ENCODE measurements at places on chromosomes 16 and 17.

- DNase-seq: no peak
Observed at GRCh38 chr17:81978524-81979298, 1.3 kb downstream of the ASPSCR1 start.

GRCh38 chr16:12801511-12802042 is 2.1 kb downstream of the CPPED1 start:
- DNase-seq: no peak

- DNase-seq: no peak
Observed at GRCh38 chr16:46712911-46713310, 23.5 kb downstream of the ORC6 start.

DNA sequence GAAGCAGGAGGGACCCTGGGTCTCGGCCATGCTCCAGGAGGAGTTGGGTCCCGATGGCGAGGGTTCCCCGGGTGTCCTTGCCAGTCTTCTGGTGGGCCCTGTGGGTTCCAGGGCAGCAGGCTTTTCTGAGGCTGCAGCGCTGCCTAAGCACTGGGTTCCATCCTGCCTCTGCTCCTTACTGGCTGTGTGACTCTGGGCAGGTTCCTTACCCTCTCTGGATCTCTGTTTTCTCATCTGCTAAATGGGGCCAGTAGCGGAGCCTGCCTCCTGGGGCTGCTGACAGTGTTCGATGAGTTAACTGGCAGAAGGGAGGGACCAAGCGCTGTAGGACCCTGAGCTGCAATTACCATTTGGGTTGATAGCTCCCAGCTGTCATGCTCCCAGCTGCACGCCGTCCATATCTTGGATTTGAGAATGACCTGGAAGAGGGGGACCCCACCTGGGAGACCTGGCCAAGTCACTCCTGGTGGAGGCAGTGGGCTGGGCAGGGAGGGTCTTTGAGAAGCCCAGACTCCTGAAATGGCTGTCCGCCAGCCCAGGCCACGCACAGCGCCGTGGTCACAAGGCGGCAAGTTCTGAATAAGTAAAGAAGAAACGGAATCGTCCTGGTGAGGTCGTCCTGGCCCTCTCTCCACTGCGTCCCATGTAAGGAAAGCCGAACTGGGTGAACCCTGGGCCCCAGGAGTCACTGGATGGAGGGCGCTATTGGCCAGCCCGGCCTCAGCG is 47.2 kb upstream of the GSE1 start:
- no peak for DNase-seq

- no peak for DNase-seq
Observed at GRCh38 chr17:40818343-40818732, 4.1 kb downstream of the KRT10 start.

DNA sequence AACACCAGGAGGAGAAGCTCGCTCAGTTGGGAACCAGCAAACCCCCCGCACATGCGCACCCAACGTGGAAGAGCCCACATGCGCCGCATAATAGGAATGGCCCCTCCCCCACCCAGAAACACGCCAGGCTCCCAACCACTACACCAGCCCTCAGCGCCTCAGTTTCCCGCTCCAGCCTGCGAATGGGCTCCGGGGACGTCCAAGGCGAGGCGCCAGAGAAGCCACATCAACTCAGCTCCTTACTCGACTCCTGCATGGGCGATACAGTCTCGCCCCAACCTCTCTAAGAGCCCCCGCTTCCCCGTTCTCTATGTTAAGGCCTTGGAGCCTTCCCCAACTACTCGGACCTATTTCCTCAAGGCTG is 504 bp downstream of the SRSF1 start:
- peak; percentile 39 for DNase-seq

DNA sequence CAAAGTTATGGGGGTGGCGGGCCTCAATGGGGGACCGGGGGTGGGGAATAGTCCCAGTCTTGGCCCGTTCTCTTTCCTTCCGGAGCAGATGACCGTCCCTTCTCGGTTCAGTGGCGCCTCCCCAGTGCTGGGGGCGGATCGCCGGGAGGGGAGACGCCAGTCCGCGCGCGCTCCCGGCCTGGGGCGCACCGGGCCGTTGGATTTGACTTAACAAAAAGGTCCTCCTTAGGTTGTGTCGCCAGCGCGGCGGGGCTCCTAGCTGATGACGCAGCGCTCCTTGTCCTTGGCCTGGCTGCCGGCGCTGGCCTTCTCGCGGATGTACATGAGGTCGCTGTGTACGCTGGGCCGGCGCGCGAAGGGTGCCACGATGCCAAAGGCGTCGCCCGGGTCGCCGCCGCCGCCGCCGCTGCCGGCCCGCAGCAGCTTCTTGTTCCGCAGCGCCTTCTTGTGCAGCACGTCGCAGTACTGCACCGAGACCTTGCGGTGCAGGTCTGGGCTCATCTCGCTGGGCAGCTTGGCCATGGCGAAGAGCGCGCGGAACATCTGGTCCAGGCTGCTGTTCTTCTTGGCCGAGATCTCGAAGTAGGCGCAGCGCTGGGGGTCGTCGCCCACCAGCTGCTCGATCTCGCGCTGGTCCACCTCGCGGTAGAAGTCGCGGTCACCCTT is 1.2 kb downstream of the RASD1 start:
- DNase-seq: no peak

DNA sequence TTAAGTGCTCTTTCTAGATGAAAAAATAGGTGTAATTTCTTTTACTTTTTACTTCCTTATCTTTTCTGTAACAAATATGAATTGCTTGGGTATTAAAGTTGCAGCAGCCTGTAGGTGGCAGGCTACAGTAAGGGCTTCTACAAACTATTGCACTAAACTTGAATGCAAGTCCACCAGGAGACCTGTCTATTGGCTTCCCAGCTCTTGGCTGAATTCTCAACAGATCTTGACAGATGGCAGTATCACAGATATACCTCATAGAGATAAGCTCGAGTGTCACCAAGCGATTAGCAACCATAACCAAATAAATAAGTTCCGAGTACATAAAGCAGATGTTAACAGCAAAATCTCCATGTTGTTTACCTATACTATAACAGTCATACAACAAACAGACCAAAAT is 5.9 kb downstream of the BBS2 start:
- peak; percentile 9 for DNase-seq

- no peak for DNase-seq
Observed at GRCh38 chr17:66670206-66670605, 164.7 kb upstream of the CACNG5 start.

DNA sequence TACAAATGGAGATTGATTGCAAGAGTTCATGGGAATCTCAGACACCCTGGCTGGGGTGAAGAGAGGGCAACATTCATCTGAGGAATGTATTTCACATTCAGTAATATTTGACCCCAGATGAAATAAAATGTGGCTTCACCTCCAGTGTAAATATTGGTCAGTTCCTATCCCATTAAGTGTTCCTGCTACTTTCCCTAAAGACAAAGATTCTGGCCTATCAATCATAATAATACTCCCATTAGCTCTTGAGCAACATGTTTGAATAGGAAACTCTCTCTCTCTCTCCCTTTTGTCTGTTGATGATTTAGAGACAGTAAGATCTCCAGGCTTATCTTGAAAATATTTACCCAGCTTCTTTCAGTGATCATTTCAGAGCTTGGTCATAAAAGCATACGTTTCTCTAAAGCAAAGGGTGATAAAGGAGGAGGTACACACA is 70.1 kb downstream of the KCNJ2 start:
- no peak for DNase-seq

- DNase-seq: no peak
Observed at GRCh38 chr17:64335486-64335885, 55.2 kb downstream of the PECAM1 start.

DNA sequence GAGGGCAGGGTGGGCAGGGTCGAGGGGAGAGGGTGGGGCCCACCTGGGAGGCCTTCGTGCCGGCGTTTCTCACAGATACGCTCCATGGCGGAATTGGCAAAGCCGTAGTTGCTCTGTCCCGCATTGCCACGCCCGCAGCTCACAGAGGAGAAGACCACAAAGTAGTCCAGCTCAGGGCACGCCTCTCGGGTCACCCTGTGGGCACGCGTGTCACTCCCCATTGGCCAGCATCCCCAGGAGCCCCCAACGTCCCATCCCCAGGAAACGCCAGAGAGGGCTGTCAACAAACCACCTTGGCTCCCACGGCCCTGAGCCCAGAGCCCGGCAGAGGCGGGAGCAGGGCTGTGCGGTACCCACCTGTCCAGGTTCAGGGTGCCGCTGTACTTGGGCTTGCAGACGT is 16.1 kb downstream of the FASN start:
- no peak for DNase-seq

- DNase-seq: no peak
Observed at GRCh38 chr17:50949128-50949988, 83.2 kb upstream of the TOB1 start.

- DNase-seq: no peak
Observed at GRCh38 chr17:74616696-74617095, 6.8 kb downstream of the CD300E start.

GRCh38 chr16:11507991-11508390 is 78.7 kb downstream of the LITAF start:
- DNase-seq: no peak

DNA sequence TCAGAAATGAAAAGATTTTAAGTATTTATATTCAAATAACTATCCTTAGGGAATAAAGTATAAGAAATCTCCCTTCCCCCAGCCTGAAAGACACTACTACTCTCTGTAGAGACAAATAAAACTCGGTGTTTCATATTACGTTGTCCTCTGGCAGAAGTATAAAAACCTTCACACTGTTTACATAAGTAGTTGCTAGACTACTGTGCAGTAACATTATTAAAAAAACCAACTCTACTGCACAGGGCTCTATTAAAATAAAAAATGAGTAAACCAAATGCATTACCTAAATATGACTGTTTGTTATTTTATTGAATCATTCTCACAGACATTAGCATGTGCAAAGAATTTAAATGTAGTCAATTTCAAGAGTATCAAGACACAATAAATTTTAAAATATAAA is 67.4 kb downstream of the MED13 start:
- DNase-seq: no peak

- DNase-seq: no peak
Observed at GRCh38 chr16:60432472-60432871, 1603.8 kb downstream of the CDH8 start.

DNA sequence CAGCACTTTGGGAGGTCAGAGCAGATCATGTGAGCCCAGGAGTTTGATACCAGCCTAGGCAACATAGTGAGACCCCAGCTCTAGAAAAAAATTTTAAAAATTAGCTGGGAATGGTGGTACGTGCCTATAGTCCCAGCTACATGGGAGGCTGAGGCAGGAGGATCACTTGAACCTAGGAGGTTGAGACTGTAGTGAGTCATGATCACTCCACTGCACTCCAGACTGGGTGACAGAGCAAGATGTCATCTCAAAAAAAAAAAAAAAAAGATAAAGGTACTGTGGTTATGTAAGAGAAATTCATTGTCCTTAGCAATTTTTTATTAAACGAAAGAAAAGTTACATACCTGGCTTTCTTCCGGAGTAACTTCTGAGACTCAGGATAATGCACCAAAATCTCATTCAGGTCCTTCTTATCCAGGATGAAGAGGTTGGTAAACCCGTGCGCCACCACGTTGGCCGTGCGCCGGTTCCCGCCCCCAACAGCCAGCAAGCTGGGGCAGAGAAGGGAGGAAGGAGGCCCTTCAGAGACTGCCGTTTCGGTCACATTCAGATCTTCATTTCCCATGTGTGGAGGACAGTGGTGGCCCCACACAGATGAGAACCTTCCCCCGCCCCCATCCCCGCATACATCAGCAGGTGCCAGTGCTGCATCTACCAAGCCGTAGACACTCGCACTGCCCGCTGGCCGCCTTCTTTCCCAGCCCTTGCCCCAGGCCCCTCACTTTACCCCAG is 73.7 kb downstream of the CNGB1 start:
- no peak for DNase-seq

DNA sequence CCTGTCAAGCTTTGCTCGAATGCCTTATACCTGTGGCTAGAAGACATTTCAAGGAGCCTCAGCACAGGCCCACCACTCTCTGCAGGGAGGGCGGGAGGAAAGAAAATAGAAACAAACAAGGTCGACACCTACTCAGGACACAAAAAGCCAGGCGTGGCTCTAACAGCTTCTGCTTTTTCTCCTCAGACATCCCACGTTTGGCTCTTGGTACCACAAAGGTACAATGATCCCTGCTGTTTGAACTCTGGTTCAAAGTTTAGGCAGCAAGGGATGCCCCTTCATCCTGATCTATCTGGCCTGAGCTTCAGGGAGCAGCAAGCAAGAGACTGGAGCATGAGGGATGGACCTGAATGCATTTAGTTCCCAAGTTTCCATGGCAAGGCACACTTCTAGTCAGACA is 57.1 kb downstream of the CREBBP start:
- no peak for DNase-seq

DNA sequence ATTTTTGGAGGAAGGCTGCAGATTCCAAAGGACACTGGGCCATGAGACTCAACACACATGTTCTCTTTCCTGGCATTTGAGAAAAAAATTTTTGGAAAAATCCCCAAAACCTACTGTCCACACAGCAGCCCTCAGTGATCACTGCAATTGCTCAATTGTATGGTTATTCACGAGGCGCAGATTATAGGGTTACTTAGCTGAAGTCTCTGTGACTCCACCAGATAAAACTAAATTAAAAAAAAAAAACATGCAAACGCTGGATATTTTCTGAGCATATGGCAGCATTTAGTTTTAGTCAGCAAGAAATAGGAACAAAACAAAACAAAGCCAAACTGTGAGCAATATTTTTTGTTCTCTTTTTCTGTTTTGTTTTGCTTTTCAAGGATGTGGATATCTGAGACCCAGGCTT is 83.8 kb upstream of the FAM20A start:
- DNase-seq: no peak

DNA sequence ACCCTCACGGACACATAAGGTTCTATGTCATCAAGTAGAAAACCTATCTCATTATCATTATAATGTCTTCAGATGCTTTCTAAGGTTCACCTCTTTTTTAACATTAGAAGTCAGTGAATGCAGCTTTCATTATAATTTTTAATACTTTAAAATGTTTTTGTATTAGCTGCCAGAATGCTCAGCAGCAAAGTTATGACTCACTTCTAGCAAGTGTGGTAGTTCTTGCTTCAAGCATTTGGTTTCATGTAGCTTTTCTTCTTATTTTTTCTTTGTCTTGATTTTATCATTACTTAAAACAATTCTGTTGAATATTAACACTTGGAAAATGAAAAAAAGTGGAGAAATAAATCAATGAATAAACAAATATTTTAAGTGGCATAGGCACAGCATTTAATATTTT is 23.4 kb downstream of the LPCAT2 start:
- DNase-seq: no peak

DNA sequence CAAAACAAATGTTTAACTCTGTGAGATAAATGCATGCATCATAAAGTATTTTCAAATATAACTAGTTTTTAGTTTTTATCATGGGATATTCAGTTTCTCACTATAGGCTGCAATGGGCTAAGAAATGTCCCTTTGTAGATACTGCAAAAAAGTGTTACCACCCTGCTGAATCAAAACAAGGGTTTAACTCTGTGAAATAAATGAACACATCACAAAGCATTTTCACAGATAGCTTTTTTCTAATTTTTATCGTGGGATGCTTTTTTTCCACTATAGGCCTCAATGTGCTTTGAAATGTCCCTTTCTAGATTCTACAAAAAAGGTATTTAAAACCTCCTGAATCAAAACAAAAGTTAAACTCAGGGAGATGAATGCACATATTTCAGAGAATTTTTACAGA is 541.1 kb downstream of the KCNJ18 start:
- no peak for DNase-seq

Data from activated T-helper 1 cell treated with anti-CD3 and anti-CD28 coated beads, Interleukin-2, amount 50 U/mL, for 16 hours (primary cell).